Stimulated activated CD4-positive, alpha-beta T cell treated with anti-CD3 and anti-CD28 coated beads, Interleukin-15, amount 100 ng/mL, for 1 hour (primary cell): ENCODE measurements at places on chromosomes 5 and 9.

- no peak for DNase-seq
Observed at GRCh38 chr9:68749579-68750159, 44.6 kb downstream of the PIP5K1B start.

- no peak for DNase-seq
Observed at GRCh38 chr9:114029311-114030170, 48.6 kb downstream of the AMBP start.

DNA sequence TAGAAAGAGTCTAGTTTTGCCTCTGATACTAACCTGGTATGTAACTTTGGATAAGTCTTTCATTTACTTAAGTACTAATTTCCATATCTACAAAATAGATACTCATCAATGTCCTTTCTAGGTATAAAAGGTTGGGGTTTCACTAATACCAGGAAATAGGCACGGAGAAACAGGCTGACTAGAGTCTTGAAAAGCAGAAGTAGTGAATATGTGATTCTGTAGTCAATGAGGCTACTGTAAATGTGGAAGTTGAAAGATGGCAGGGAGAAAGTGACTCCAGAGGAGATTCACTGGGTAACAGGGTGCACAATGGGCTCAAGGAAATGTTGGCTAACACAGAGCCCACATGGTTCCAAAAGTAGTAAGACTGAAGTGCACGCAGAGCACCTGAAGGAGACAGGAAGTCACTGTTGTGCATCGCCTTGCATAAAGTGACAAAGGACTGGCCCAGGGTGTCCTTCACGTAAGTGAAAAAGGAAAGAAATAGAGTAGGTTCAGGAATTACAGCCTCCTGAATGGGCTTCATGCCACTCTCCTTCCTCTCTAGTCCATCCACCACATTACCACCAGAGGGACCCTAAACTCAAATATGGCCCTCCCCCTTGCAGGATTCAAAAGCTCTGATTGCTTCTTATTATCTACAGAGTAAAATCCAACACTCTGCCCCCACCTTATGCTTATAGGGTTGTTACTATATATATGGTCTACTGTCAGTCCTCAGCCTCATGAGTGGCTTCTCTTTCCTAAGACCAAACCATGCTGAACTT, 288.0 kb upstream of the SMARCA2 start:
- DNase-seq, result no peak

GRCh38 chr9:127021664-127022363, 100.6 kb downstream of the ANGPTL2 start:
- DNase-seq, result no peak

DNA sequence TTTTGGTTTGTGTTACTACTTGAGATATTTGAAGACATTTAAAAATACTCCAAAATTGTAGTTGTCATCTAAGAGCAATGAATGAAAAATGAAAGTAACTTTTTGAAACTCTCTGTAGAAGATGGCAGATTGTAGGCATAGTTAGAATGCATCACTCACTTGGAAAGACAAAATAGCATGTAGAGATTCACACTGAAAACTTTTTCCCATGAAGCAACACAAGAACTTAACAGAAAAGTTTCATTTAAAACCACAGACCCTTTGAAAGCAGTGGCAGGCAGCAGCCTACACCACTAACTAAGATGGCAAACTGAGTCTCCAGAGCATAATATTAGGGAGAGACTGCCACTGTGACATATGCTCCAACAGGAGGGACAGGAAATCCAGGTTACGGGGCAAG, 18.9 kb upstream of the FAM174A start:
- no peak for DNase-seq

- DNase-seq, result no peak
Observed at GRCh38 chr5:175747539-175748060, 89.7 kb downstream of the HRH2 start.

DNA sequence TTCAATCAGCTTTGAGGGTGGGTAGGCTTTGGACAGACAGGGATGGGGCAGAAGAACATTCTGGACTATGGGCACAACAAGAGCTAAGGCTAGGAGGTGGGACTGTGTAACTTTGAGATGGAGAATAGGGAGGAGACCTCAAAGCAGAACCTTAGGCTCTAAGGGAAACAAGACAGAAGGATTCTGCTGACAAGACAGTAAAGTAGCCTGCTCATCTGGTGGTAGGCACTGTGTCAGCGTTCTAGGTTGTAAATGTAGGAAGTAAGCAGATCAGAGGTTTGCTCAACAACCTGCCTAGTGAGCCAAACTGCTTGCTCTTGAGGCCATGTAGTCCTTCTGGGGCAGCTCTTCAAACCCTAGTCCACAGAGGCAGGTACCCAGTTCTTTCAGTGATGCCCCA, 15.0 kb upstream of the IL12B start:
- no peak for DNase-seq

GRCh38 chr9:69743930-69744329, 15.9 kb downstream of the PTAR1 start:
- DNase-seq, result no peak

GRCh38 chr5:173591056-173591514, 25.4 kb downstream of the BOD1 start:
- DNase-seq, result no peak

- DNase-seq, result no peak
Observed at GRCh38 chr9:129958796-129959195, 84.2 kb downstream of the FNBP1 start.

GRCh38 chr5:82426464-82427154, 148.5 kb upstream of the RPS23 start:
- no peak for DNase-seq

DNA sequence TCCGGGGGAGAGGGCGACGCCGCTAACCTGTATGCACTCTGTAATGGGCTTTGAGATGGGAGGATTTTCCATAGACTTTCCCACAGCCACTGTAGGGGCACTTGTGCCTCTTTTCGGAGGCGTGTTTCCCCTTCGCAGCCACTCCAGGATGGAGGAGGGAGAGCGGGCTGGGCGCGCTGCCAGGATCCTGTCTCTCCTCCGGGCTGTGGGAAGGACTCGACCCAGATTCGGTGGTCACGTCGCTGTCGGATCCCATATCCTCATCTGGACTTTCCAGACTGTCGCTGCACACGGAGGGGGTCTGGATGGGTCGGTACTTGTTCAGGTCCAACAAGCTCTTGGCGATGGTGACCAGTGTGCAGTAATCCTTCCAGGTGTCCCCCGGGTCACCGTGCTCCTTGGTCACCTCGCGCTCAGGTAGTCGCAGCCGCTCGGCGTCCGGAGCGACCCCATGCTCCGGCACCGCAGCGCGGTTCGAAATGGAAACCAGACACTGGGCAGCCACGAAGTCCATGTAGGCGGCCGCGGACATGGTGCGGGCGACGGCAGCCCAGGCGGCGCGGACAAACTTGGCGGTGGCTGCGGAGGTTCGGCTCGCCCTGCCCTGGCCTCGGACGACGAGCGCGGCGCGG, 1.5 kb downstream of the KLF9 start:
- no peak for DNase-seq

- no peak for DNase-seq
Observed at GRCh38 chr5:76341651-76342334, 61.3 kb upstream of the IQGAP2 start.

DNA sequence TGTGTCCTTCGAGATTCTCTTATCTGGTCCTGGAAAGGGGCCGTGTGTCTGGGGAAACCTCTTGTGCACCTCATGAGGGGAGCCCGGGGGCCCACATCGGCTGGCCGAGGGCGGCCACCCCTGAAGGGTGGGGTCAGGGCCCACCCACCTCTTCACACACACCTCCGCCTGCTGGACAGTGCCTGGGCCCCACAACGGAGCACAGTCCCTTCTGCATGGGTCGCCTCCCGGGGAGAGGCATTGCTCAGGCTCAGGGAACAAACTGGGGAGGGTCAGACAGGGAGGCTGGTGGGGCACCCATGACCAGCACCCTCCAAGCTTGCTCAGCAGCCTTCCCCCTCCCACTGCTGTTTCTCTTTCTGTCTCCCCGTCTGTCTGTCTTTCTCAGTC, 1.3 kb upstream of the LRRC14B start:
- no peak for DNase-seq

- DNase-seq, result no peak
Observed at GRCh38 chr5:16784843-16785791, 151.0 kb downstream of the MYO10 start.

DNA sequence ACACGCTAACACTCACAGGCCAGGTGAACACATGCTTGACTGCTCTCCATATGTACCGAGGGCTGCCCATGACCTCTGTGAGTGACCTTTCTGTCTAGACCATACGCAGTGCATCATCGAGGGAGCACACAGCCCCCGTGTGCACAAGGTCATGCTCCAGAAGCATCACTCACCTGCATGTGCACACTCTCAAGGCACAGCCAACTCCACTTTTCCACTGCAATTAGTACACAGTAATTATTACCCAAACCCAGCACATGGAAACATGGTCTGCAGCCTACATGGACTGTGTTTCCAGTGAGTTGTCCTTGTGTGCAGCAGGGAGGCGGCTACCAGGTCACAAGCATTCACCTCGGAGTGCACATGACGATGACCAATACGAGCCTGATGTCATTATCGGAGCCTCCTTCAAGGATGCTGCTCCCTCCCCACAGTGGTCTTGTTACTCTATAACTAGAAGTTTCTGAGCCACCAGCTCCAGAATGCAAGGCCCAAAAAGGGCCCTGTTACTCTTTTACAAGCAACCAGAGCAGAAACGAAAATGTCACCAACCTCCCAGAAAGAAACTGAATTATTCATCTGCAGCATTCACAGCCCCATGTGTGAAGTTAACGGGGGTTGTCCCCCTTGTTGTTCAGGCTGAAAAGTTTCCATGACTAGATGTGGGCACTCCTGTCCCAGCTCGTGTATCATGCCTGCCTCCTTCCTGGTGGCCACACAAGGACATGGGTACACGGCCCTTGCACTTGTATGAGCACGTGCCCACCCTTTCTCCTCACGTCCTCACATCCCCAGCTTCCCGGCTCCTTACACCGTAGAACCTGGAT, 31.2 kb downstream of the SEMA4D start:
- no peak for DNase-seq

GRCh38 chr9:94951324-94952135, 225.0 kb downstream of the AOPEP start:
- DNase-seq, result no peak

DNA sequence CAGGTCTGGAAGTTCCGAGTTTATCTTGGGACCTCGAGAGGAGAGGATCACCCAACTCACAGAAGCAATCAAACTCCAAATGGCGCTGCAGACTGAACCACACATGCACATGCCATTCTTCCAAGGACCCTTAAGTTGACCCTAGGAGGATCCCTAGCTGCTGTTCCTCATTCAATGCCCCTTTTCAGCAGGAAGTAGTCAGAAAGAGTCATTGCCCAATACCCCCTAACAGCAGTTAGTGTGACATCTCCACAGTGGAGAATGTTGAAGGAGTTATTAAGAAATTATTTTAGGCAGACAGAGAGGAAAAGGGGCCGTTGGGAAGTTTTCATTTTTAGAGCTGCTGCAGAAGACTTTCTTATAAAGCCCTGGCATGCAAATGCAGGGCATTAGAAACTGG, 229.9 kb upstream of the DAB2 start:
- DNase-seq, result no peak

DNA sequence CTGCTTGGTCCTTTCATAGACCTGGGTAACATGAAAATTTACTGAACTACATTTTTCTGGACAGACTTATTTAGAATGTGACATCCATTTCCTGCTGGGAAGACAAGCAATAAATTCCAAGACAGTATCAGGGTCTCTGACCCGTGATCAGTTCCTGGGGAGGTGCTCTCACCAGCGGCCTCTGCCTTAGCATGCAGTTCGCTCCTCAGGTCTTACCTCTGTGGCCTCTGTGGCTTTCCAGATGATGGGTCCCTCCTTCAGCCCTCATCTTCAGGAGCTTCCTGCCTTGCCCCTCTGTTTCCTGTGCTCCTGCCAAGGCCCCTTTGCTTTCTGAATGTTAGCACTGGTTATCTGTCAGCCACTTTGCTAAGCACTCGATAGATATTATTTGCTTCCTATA, 66.4 kb downstream of the CMYA5 start:
- no peak for DNase-seq

DNA sequence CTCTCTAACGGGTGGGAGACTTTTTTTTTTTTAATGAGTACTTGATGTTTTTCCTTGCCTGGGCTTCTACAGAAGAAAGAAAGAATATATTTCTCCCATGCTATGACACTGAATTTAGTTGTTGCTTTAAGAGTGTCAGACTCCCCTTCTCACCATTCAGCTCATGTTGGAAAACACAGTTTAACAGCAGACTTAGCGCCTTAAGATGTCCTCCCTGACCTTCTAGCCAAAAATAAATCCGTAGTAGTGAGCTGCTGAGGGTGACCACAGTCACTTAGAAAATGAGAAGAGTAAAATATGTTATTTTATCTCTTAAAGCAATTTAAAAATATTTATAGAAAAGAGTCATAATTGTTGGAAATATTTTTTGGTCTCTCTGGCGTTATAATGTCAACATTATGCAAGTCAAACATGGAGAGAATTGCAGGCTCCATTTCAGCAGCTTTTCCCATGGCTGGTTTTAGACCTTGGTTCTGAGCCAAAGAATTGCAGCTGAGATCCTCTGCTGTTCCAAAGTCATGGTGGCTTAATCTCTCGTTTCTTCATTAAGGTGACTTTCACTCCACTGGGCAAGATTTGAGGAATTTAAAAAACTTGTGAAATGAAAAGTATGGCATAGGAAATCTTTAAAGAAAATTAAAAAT, 143.5 kb downstream of the GHR start:
- no peak for DNase-seq

DNA sequence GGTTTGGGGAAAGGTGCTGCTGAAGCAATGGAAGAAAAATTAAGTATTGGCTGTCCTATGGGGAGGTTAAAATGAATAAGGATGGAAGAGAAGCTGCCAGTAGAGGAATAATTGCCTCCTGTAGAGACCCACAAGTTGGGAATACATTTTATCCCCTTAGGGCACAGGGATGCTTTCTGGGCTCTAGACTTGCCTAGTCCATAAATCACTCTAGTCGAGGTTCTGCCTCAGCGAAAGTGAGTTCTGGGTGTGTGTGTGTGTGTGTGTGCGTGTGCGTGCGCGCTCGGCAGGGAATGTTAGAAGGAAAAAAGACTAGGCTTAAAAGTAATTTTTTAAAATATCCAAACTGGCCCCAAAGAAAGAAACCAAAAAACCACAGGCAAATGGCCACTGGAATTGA, 291.6 kb downstream of the DOCK8 start:
- no peak for DNase-seq

DNA sequence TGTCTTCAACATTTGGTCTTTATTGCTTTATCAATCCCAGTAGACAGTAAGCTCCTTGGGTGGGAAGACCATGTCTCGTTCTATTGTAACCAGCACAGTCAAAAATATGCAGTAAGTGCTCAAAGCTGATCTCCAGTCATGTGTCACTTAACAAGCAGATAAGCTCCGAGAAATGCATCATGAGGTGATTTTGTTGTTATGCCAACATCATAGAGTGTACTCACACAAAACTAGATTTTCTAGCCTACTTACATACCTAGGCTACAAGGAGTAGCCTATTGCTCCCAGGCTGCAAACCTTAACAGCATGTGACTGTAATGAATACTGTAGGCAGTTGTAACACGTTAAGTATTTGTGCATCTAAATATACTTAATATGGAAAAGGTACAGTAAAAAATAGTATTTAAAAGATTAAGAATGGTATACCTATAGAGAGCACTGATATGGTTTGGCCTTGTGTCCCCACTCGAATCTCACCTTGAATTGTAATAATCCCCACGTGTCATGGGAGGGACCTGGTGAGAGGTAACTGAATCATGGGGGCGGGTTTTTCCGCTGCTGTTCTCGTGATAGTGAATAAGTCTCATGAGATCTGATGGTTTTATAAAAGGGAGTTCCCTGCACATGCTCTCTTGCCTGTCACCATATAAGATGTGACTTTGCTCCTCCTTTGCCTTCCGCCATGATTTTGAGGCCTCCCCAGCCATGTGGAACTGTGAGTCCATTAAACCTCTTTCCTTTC, 39.8 kb upstream of the PCSK5 start:
- no peak for DNase-seq
